Stimulated activated naive CD8-positive, alpha-beta T cell treated with anti-CD3 and anti-CD28 coated beads, Interleukin-15, Interleukin-2, amounts not matched to agents 100 U/mL and 50 U/mL, for 24 hours (primary cell): ENCODE measurements at places on chromosomes 11 and 22.
A peak's percentile ranks its signal among the peaks of the same experiment; 100 is the strongest.

DNA sequence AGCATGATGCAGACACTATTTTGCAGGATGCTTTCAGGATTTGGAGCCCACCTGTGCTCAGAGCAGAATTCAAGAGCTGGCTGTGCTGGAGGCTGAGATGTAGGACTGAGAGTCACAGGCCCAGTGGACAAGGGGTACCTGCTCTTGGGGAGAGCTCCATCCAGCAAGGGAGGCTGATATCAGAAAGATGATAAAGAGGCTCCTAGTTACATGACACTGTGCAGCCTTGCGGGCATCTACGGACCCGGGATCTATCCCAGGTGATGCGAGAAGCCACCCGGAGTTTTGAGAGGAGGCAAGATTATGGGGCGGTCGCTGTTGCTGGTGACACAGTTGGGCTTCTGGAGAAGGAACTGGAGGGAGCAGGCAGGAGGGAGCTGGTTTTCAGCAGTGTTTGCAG is 579.0 kb downstream of the TBC1D22A start:
- no peak for DNase-seq

- DNase-seq = no peak
These were observed 3.9 kb downstream of the EMID1 start for GRCh38 chr22:29209624-29209929.

- peak; percentile 84 for DNase-seq
These were observed 32.1 kb upstream of the DGKZ start for GRCh38 chr11:46315033-46315738.

GRCh38 chr22:47125603-47126002 is 363.2 kb downstream of the TBC1D22A start:
- DNase-seq = no peak

GRCh38 chr11:67507864-67508485 is at the start of gene CDK2AP2:
TSS of gene CDK2AP2 (minus strand) at chr11:67508162. CDS start at chr11:67508082, 80 bp downstream.
- DNase-seq = peak; percentile 99

DNA sequence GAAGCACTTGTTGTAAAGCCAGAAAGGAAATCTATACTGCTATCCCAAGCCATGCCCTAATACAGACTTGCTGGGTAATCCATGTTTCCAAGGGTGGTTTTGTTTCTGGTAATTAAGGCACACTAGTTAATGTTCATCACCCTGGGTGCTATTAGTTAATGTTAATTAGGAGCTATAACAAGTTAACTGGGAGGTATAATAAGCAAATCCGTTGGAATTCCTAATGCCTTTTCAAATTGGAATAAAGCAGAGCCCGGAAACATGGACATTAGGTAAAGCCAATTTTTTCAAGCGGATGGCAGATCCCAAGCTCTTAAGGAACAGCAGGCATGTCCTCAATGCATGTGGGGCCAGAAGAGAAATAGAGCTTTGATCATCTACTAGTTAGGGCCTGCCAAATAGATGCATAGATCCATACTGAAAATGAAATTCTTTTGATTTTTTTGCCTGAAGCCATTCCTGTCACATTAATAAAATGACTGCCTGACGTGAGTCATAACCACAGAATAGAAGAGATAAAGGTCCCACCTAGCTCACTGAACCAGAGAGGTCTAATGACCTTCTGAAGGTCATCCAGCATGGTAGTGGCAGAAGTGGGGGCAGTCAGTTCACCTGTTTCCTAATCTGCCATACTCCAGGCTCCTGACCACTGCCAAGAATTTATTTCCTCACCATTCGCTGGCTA is 28.5 kb upstream of the CCDC34 start:
- no peak for DNase-seq

GRCh38 chr22:19321757-19322156 is 30.2 kb upstream of the CLTCL1 start:
- DNase-seq = no peak
